ENCODE measurements at places on chromosomes 16 and 17.

DNA sequence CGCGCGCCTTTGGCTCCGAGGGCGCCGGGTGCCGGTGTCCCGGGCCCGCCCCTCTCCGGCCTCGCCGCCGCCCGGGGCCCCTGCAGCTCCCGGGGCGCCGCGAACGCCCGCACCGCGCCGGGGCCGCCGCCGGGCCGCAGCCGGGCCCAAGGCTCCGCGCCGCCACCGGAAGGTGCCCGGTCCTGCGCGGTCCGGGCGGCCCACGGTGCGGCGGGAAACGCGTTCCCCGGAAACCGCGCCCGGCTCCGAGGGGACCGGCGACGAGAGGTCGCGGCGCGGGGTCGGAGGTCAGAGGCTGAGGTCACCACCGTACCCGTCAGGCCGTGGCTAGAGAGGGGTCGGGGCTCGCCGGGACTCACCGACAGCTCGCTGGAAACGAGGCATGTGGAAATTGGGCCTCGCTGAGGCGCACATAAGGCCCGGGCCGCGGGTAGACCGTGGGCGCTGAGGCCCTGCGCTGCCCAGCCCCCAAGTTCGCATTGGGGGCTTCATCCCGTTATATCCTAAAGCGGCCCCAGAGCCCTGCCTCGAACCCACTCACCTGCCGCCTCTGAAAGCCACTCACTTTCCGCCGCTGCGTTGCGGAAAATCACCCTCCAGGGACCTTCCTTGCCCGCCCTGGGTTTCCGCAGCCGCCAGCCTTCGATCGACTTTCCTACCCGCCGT, at the start of gene DUS1L:
Gene DUS1L (minus strand): TSS at position 167 of the 666 bp plus-strand sequence. CDS start 745 bp downstream, outside the sequence.
- peak; percentile 74 for DNase-seq

DNA sequence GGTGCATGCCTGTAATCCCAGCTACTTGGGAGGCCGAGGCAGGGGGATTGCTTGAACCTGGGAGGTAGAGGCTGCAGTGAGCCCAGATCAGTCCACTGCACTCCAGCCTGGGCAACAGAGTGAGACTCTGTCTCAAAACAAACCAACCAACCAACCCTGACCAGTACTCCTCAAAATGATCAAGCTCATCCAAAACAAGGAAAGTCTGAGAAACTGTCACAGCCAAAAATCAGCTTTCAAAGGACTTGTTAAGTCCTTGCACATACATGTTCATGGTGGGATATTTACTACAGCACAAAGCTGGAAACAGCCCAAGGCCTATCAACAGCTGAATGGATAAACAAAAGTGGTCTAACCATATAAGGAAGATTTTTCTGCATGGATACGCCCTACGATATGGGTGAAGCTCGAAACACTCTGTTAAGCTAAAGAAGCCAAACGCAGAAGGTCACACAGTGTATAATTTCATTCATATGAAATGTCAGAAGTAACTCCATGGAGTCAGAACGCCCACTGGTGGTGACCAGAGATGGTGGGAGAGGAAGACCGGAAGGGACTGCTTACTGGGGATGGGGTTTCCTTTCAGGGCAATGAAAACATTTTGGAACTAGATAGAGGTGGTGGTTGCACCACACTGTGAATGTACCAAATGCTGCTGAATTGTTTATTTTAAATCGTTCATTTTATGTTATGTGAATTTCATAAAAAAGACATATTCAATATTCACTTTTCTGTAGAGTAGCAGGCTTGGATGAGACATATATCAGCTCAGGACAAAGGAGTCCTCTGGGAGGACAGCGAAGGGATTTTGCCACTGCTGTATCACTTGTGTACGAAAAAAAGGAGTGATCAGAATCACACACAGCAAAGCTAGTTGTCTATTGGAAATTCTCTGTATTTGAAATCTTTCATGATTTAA, 17.7 kb downstream of the CCL17 start:
- DNase-seq, result peak; percentile 33

DNA sequence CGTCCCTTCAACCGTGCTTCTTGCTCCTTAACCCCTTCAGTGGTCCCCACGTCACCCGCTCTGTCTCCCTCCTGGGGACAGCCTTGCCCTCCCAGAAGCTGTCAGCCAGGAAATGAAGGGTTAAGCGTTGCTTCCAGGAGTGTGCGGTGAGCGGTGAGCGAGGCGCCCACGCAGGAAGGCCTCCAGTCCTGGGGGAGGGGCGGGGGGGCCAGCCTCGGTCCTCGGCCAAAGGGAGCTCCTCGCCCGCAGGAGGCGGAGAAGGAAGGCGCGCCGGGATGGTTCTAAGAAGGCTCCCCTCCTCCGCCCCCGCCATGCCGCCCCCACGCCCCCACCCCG, 2.3 kb downstream of the RBFOX3 start:
- DNase-seq, result no peak

- no peak for DNase-seq
Measured at GRCh38 chr16:62029947-62030346, 6.3 kb downstream of the CDH8 start.

GRCh38 chr16:85699628-85700027, 10.9 kb upstream of the GINS2 start:
- DNase-seq, result no peak

- no peak for DNase-seq
Measured at GRCh38 chr17:77772899-77773358, 185.6 kb upstream of the TNRC6C start.

DNA sequence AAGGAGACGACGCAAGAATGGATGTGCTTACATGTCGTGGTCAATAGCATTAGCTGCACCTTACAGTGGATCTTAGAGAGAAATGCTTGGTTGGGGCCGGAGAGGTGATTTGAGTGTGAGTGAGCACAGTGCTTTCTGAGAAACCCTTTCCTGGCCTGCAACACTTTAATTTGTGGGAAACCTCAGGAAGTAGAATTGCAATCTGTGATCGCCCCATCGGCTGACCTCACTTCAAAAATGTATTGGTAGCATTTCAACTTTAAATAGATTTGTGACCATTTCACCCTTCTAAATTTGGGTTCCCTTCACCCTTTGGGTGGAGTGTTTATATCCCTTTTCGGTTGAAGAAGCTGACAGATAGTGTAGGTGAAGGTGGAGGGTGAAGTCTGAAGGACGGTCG, 13.2 kb downstream of the PRKCB start:
- DNase-seq, result no peak

DNA sequence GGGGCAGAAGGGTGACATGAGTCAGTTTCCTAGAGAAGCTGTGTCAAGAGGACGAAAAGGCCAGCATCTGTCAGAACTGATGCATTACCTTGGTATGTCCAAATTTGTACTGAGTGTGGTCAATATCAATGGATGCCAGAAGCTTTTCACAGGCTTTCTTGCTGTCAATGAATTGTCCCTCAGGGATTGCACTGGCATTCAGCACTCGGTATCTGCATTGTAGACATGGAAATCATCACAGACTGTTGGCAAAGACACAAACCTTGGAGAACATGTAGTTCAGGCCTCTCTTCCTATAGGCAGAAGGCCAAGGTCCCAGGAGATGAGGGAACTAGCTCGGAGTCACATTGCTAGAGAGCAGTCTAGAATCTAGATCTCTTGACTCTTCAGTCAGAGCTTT, 16.6 kb downstream of the MYH3 start:
- no peak for DNase-seq

DNA sequence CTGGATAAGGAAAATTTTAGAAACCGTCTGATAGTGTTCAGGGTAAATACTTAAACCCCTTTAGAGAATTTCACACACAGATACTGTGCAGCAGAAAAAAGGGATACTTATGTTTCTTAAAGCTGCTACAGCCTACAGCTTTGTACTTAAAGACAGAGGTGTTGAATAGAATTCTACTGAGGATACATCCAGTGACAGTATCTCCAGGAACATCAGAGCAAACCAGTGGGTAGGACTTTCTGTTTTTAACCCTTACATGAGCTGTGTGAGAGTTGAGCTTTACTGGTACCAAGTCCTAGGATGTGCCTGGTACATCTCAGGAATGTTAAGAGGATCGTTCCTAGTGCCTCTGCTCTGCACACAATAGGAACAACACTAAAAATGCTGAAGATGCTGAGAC, 191.5 kb downstream of the FTO start:
- DNase-seq, result no peak

DNA sequence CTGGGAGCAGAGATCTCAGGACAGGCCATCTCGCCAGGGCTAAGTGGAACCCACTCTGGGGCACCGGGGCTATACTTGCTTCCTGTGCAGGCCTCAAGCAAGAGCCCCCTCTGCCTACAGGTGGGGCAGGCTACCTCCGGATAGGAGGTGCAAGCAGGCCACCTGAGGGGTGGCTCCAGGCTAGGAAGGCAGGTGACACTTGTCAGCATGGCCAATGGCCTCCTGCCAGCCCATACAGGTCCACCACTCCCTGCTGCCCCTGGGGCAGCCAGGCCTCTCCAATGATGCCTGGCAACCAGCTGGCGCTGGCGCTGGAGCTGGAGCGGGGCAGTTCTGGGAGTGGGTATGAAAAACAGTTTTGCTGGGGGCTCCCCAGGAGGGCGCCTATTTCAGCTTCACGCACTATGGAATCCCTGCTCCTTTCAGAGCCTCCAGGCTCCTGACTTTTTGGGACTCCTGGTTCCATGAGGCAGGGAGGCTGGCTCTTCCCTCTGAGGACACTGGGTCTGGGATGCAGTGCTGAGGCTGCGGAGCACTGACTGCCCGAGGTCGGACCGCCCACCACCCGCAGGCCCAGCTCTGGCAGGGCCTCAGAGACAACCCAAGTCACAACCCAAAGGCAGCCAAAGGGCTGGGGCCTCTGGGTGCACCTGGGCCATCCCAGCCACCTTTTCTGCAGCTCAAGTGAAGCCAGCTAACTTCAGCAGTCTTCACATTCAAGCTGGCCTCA, 8.4 kb upstream of the SREBF1 start:
- no peak for DNase-seq

DNA sequence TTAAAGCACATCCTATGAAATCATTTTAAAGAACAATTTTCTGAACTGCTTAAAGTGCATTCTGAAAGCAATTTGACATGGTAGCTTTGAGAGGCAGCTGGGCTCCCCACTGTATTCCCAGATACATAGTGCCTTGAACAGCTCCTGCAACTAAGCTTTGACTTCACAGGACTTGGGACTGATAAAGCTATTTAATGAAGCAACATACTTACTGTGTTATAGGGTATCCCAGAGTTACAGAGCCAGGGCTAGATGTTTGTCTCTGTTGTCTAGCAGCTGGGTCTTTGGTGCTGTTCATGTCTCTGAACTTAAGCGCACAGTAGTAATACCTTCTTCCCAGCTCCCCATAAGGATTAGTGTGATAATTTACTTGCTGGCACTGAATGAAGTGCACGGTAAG, 862 bp downstream of the ACSM1 start:
- DNase-seq, result no peak

- DNase-seq, result peak; percentile 15
Measured at GRCh38 chr17:64147110-64148016, 17.4 kb upstream of the ERN1 start.

DNA sequence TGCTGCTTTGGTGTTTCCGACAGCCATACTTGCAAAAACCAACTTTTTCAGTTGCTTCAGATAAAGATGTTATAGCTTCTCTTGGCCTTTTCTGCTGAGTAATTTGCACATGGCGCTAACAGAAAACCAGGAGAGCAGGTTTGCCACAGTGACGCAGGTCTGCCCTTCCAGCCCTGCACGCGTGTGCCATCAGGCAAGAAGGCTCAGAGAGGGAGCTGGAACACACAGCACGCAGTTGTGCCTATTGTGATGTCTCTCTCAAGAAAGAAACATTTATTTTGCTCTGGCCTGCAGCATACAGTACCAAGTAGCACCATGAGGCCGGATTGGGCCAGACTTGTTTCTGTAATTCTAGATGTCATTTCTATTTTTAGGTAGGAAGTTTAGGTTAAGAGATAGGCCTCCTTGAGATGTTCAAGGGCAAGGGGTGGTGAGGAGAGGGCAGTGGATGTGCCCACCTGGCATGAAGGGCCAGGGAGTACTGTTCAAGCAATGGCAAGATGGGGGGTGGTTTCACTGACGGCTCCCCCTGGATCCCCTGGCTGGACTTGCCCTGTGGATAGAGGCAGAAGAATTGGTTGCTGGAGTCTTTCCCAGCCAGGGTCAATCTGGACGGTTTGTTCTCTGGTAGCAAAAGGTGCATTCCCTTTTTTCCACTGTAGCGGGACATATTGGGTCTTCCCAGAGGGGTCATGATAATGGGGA, 1.9 kb downstream of the CBX2 start:
- DNase-seq, result no peak

GRCh38 chr16:51549836-51550235, 398.8 kb upstream of the SALL1 start:
- no peak for DNase-seq

DNA sequence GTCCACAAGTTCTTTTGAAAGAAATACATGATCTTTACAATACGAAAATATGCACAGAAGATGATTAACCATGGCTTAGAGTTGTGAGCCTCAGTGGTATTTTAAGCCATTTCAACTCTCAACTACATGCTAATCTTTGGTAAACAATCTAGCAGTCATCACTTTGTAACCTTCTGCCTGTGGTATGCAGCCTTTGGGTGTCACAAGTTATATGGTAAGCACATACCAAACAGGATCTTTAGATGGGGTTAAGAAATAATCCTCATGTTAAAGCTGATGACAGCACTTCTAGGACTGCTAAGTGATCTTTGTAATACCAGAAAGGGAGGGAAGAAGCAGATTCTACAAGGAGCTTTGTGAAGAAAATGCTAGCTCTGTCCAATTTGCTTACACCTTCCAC, 74.3 kb downstream of the CA4 start:
- no peak for DNase-seq

DNA sequence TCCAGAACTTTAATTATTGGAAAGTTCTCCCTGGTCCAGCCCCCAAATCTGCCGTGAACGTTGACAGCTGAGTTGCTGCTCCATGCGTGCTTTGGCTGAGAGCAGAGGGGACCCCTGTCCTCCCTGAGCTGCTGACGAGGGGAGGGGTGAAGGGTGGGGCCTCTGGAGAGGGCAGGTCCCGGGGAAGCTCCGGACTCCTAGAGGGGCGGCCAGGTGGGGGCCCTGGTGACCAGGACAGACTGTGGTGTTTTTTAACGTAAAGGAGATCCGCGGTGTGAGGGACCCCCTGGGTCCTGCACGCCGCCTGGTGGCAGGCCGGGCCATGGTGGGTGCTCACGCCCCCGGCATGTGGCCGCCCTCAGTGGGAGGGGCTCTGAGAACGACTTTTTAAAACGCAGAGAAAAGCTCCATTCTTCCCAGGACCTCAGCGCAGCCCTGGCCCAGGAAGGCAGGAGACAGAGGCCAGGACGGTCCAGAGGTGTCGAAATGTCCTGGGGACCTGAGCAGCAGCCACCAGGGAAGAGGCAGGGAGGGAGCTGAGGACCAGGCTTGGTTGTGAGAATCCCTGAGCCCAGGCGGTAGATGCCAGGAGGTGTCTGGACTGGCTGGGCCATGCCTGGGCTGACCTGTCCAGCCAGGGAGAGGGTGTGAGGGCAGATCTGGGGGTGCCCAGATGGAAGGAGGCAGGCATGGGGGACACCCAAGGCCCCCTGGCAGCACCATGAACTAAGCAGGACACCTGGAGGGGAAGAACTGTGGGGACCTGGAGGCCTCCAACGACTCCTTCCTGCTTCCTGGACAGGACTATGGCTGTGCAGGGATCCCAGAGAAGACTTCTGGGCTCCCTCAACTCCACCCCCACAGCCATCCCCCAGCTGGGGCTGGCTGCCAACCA, at the start of gene MC1R:
Gene MC1R (plus strand): TSS at position 410 of the 895 bp plus-strand sequence. CDS start 397 bp downstream, at position 807.
- no peak for DNase-seq
